ENCODE measurements at places on chromosomes 2 and 18.

DNA sequence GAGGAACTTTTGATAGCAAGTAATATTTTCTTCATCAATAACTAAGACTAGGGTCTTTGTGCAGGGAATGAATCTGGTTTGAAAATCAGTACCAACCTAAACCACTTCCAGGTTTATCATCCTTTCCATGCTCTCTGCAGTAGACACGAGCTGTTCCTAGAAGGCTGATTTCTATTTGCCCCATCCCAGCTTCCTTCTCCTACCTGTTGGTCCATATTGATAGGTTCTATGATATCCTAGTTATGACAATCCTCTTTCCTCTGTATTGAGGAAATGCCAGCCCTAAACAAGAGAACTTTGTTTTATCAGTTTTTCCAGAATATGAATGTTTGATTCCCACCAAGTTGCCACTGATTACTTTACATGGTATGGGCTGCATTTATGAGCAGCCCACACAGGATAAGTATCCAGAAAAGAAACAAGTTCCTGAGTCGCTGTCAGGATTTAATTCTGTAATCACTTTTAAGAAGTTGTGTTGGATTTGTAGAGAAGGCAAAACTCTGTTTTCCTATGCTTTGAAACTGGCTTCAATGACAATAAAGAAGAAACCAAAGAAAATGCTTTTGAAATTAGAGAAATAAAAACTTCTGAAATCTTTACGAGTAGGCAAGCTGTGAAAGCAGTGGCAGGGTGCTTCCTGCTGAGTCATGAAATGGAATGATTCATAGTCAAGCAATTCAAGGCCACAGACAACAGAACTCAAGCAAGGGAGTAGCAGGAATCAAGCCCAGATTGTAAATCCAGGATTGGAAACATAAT is 37.3 kb upstream of the TANK start:
- peak; percentile 92 for DNase-seq

DNA sequence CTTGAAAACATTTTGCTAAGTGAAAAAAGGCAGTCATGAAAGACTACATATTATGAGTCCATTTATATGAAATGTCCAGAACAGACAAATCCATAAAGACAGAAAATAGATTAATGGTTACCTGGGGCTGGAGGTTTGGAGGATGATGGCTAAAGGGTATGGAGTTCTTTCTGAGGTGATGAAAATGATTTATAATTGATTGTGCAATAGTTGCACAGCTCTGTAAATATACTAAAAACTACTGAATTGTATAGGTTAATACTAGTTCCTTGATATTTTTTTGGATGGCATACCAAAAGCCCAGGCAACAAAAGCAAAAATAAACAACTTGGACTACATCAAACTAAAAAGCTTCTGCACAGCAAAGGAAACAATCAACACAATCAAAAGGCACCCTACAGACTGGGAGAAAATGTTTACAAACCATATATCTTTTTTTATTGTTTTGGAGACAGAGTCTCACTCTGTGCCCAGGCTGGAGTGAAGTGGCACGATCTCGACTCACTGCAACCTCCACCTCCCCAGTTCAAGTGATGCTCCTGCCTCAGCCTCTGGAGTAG is 21.5 kb downstream of the SOS1 start:
- no peak for DNase-seq

- no peak for DNase-seq
These were observed 53.0 kb upstream of the LCLAT1 start for GRCh38 chr2:30394096-30394495.

DNA sequence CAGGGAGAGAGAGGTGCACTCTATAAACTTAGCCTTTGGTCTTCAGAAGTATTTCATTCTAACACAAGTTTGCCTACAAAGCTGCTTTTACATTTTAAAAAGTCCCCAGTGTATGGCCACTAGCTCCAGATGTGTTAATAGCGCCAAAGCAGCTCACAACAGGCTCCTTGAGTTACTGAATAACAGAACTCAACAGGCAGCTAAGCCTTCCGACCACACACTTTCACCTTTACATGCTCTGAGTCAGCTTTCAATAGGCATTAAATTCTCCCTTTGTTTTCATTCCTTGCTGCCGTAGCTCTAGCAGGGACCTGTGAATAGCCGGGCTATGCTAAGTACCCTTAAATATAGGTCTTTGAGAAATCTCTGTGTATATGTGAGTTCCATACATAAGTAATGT is 262.8 kb upstream of the PARD3B start:
- DNase-seq: no peak

DNA sequence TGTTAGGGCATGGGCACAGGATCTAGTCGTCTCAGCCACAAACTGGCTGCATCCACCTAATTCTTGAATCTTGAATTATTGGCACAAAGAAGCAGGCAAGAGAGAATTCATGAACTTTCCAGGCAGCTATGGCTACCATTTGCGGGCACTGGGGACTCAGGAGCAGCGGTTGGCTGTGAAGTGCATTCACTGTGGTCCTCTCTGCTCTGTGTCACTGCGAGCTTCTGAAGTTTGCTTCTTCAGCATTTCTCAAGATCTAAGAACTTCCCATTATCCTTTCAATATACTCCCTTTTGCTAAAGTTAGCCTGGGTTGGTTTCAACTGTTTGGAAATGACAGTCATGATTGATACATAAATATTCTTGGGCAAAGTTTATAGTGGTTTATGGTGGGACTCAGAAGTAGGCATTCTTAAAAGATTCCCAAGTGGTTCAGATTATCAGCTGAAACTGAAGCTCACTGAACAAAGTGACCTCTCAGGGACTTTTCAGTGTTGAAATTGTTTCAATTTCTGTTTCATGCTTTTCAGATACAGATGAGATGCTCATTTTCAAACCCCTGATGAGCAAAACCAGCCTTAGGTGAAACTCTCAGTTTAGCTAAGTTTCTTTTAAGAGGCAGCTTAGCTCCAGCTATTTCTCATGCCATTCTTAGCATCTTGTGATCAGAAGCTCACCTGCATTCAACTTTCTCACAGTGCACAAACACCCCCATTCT is 1258.3 kb upstream of the GYPC start:
- no peak for DNase-seq

GRCh38 chr2:6254441-6254840 is 562.3 kb downstream of the SOX11 start:
- peak; percentile 58 for DNase-seq

DNA sequence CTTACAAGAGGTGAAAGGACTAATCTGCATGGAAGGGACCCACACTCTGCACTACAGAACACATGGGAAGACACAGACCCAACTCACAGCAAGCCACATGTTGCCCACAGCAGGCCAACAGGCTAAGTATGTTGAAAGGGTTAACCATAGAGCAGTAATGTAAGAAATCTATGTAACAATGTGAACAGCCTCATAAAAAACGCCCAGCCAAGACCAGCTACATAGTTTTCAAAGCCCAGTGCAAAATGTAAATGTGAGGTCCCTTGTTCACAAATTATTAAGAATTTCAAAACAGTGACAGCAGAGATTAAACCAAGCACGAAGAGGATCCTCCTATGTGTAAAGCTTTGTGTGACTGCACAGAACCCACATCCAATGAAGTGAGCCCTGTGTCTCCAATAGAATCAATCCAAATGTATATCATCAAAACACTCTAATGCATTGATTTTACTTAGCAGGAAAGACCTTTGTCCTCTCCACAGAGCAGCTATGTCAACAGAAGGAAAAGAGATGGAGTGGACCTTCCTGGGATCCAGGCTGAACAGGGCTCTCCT is 210.1 kb downstream of the AGPS start:
- no peak for DNase-seq

DNA sequence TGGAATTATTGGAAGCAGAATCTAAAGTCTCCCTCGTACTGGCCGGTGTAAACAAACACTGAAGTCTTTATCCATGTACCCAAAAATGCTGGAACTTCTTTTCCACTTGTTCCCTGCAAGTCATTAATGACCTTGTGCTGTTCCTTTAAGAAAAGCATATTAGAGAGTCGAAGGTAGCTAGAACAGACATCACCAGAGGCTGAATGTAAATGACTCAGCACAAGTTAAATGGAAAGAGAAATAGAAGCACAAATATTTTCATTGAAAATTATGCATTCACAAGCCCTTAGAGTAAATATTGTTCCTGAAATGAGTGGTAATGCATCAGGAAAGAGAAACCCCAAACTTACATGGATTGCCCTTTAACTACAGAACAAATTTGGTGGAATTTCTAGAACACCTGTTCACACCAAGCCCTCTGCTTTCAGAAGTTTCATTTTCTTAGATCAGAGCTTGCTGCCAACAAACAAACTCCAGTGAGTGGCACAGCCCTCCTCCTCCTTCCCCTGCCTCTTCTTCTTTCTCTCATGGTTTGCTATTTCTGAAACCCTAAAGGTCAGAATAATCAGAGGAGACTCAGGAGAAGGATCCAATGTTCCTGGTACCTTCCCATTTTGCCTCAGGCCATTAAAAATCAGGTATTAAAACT is 264.3 kb downstream of the TXNL1 start:
- peak; percentile 51 for DNase-seq

- peak; percentile 9 for DNase-seq
These were observed 675.5 kb downstream of the RNF144A start for GRCh38 chr2:7592618-7593140.

GRCh38 chr18:40159141-40160017 is 1795.7 kb upstream of the PIK3C3 start:
- DNase-seq: peak; percentile 63

- DNase-seq: no peak
These were observed 46.6 kb downstream of the PRKRA start for GRCh38 chr2:178404368-178404767.

DNA sequence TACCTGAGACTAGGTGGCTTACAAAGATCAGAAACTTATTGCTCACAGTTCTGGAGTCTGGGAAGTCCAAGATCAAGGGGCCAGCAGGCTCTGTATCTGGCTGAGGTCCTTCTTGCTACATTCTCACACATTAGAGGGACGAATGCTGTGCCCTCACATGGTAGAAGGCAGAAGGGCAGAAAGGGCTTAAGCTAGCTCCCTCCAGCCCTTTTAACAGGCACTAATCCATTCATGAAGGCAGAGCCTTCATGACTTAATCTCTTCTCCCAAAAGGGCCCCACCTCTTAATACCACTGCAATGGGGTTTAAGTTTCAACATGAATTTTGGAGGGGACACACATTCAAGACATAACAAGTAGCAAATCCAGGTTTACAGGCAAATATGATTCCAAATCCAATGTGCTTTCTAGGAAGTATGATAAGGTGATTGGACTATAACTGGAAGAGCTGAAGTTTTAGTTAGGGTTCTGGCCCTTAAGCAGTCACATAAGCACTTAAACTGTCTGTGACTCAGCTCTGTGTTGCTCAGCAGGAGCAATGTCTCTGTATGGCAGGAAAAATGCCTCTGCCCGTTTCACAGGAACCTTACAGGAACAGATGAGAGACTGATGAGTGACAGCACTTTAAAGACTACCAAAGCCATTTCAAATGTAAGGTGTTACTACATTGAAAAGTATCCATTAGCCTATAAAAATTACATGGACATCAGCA is 119.6 kb upstream of the PTPRM start:
- no peak for DNase-seq

GRCh38 chr2:47264143-47264542 is 109.0 kb upstream of the STPG4 start:
- no peak for DNase-seq

GRCh38 chr2:19801367-19802080 is 100.3 kb downstream of the TTC32 start:
- DNase-seq: no peak

DNA sequence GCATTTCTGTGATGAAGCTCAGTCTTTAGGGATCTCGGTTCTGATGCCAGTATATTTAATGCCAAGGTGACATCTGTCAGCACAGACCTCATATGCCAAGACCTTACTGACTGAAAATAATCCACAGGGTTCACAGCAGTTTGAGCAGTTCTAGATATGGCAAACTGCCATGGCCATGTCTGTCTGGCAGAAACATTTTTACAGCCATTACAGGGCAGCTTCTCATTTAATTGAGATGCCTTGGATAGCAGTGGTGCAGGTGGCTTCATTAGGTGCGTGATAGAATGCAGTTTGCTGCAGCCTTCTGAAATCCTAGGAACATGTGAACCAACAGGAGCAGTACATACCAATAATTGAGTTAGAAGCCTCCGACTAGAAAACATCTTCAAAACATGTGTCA is 510.6 kb downstream of the XIRP2 start:
- DNase-seq: no peak

DNA sequence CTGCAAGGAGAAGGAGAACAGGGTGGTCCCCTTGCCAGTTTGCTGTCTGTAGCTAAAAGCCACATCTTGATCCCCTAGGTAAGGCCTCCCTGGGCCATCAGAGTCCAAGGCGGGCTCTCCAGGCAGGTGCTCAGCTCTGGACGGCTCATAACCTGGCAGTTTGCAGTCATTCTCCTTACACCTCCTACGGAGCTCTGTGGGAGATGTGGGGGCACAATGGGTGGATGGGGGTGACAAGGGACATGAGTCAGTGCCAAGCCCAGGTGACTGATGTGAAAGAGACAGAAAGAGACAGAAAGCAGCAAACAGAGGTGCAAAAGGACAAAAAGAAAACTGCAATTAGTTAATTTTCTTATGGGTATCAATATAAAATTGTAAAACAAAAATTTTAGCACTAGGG is 120.6 kb upstream of the ZBTB14 start:
- no peak for DNase-seq

GRCh38 chr18:67483952-67484351 is 32.6 kb downstream of the DSEL start:
- no peak for DNase-seq

DNA sequence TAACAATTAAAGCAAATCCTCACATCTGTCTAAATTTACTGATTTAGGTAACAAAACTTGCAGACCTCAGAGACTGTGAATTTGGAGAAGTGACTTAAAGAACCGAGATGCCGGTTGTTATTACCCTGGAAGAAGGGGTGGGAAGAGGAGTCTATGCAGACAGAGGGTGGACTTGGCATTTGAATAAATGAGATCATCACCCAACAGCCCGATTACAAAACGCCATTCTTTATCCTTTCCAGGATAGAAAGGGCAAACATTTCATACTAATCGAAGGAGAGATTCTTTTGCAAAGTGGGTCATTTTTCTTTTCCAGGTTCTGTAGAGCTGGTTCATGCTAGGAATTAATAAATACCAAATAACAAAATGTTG is 73.1 kb upstream of the TPO start:
- no peak for DNase-seq

DNA sequence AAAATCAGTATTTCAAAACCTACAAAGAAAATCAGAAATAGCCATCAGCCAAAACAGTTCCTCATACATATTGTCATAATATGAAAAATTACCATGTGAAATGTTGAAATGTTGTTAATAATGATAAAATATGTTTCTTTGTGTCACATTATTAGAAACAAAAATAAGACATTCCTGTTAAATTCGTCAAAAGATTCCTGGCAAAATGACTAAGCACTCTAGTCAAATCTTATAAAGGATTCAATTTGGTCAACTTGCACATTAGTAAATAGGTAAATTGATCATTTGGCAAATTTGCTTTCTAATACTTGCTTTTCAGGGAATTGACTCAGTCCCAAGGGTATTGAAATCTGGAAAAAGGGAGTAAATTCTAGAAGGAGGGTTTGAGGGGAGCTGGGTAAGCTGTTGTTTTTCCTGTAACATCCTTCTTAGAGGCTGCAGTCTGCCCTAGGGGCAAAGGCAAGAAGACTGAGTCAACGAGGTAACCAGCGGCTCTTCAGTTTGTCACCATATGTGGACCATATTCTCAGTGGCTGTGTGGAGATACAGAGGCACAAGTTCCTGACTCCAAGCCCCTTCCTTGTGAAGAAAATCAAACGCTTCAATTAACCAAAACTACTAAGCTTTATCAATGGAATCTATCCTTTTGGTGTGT is 482.3 kb downstream of the TNS1 start:
- no peak for DNase-seq

- no peak for DNase-seq
These were observed 40.3 kb downstream of the DAPL1 start for GRCh38 chr2:158835431-158835830.
